Fibroblast of skin of back (primary cell): ENCODE measurements at places on chromosomes 11 and 22.

DNA sequence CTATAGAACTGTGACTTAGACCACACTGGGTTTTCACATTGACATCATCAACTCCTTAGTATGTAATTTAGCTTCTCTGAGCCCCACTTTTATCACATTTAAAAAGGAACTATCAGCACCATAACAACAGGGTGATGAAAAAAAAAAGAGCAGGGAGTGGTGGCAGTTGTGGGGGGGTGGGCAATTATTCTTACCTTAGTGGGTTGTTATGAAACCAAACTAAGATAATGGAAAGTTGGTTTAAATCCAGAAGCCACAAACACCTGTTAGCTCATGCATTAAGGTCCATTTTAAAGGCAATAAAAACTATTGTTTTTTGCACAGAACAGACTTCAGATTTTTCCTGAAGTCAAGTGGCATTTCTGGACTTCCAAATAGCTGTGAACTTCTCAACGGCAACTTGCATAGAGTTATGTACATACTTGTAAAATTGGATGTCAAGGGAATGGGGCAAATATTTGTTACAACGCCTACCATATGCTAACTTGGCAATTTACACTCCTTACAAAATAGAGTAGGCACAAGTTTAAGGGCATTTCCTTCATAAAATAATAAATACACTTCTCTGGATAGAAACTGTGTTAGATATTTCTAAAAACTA, 793.6 kb downstream of the DLG2 start:
- DNase-seq, result no peak

DNA sequence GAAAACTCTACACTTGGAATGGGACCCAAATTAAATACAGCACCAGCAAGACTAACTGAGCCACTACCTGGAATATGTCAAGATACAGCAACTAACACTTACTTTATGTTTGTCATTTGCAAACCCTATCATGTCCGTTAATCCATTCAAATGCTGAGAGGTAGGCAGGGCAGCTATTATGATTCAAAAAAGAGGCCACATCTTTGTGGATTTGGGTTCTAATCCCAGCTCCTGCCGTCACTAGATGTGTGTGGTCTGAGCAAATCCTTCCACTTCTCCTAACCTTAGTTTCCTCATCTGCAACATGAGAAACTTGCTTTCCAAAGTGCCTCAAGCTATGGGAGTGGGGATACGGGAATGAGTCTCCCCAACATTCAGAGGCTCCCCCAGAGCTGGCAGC, 24.2 kb downstream of the FLI1 start:
- DNase-seq, result no peak

DNA sequence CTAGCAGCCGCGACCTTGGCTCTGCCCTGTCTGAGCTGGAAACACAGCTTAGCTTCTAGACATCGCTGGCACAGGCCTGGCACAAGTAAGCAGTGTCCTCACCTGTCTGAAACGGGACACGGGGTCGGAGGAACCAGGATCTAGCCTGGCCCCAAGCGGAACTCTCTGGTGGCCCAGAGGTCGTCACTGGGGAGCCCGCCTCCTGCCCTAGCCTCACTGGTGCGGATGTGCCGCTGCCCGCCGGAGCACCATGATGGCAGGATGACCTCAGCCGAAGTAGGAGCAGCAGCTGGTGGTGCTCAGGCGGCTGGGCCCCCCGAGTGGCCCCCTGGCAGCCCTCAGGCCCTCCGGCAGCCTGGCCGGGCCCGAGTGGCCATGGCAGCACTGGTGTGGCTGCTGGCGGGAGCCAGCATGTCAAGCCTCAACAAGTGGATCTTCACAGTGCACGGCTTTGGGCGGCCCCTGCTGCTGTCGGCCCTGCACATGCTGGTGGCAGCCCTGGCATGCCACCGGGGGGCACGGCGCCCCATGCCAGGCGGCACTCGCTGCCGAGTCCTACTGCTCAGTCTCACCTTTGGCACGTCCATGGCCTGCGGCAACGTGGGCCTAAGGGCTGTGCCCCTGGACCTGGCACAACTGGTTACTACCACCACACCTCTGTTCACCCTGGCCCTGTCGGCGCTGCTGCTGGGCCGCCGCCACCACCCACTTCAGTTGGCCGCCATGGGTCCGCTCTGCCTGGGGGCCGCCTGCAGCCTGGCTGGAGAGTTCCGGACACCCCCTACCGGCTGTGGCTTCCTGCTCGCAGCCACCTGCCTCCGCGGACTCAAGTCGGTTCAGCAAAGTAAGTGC, 871 bp downstream of the SLC35E4 start:
- peak; percentile 13 for DNase-seq

GRCh38 chr11:13596611-13597326, 71.7 kb upstream of the FAR1 start:
- no peak for DNase-seq

DNA sequence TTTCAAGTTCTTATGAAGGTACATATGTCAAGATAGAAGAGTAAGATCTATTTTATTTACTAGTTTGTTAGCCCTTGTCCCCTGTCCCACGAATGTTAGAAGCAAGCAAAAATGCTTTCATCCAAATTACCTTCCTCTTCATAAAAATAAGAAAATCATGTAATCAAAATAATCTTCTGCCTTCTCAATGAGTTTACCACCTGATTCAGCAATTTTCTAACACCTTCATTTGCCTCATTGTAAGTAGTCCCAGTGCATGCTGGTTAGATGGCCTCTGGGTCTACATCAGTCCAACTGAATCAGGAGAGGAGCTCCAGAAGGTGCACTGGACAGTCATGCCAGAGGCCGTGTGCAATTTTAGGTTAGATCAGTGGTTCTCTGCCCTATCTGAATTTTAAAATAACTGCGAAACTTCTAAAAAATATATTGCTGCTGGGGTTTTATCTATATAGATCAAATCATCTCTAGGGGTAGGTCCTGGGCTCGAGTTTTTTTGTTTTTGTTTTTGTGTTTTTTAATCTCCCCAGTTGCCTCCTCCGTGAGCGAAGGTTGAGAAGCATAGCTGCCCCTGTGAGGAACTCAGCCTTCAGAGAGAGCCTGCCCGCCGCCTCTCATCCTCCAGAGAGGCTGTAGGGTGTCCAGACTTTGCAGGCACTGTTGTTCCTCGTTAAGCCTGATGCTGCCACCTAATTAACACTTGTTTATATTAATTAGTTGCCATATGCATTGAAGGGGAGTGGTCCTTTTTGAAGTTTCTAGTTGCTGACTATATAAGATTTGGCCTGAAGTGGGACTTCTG, 32.2 kb downstream of the C22orf31 start:
- no peak for DNase-seq

DNA sequence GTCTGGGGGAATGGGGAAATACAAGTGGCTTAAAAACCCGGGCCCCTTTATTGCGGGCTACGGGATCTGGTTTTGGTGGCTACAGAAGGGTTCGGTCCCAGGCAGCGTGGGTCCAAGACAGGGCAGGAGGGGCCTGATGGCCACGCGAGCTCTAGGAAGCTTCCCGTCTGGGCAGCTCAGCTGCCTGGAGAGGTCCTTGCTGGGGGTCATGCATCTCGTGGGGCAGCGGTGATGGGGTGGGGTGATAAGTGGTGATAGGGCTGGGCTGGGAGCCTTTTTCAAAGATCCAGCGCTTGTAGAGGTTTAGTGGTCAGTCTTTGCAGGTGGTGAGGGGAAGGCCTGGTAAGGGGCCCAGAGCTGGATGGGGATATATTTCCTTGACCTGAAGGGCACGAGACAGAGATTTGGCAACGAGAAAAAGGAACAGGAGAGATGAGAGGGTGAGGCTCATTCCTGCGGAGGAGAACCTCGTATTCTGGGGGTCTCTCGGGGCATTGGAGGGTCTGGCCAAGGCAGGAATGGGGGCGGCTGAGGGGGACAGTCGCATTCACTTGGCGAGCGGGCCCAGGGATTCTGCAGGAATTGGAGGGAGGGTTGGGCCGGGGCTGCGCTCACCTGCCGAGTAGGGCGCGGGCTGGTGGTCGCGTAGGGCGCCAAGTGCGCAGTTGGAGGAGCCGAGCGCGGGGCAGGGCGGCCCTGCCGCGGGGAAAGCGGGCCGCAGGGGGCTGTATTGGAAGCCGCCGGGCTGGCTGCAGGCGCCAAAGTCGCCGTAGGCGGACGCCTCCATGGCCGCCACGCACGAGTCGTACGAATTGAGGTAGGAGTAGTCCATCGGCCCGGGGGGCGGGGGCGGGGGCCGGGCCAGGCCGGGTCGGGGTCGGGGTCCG, 560 bp downstream of the PHOX2A start:
- DNase-seq, result no peak

DNA sequence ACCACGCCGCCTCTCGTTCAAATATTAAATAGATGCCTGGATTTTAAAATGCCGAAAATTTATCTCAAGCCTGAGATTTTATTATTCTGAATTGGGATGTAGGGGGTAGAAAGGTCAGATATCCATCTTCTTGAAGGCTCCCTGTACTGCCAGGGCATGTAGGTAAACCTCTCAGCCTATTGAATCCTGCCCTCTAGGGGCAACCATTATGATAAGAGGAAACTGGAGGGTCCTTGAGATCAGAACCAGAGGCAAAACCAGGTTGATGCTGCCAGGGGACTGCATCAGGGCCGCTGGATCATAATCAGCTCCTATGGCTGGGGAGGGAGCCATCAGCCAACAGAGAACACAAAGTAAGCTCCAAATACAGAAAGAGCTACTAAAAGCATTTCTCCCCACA, 92.4 kb downstream of the KCNC1 start:
- no peak for DNase-seq

- DNase-seq, result no peak
These were observed 696.3 kb downstream of the DLG2 start for GRCh38 chr11:84930863-84931262.
